ENCODE measurements at places on chromosomes 6 and 20.

DNA sequence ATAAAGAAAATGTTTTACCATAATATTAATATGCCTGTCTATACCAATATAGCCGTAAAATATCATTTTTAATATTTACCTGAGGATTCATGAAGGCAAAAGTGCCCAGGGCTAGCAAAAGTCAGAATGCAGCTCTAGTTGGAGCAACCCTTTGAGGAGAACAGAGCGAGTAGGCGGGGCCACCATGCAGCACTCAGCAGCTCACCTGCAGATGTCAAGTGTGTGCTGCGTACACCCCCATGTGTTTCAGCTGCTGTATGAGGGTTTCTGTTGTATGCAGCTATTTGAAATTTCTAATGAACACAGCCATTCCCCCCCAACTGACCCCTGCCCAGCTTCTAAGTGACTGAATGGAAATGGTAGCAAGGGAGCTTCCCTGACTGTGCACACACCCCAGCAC lies 508.0 kb downstream of the QKI start:
- no peak for DNase-seq

- DNase-seq: no peak
These were observed 63.3 kb downstream of the GNAS-AS1 start for GRCh38 chr20:58787211-58788005.

DNA sequence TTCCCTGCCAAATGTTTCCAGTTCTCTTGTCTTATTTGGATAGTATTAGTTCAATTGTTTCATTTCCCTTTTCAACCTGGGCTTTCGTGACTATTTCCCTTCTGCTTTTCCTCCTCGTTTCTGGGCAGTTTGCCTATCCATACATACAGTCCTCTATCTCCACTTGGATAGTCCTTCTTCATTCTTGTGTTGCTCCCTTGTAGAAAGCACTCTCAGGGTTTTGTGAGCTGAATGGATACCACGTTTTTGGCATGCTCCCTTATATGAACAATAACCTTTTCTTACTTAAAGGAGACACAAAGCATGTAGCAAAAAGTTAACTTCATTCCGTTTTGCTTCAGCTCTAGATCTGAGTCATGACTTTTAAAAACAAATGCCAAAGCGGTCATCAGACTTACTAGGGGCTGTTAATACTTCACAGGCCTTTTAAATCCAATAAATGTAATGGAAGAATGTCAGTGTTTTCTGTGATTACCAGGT lies 16.6 kb downstream of the CRYBG1 start:
- DNase-seq: no peak

- no peak for DNase-seq
These were observed 147.4 kb downstream of the HDGFL1 start for GRCh38 chr6:22716721-22717120.

GRCh38 chr20:32581839-32582658 lies 3.1 kb downstream of the NOL4L start:
- DNase-seq: no peak

DNA sequence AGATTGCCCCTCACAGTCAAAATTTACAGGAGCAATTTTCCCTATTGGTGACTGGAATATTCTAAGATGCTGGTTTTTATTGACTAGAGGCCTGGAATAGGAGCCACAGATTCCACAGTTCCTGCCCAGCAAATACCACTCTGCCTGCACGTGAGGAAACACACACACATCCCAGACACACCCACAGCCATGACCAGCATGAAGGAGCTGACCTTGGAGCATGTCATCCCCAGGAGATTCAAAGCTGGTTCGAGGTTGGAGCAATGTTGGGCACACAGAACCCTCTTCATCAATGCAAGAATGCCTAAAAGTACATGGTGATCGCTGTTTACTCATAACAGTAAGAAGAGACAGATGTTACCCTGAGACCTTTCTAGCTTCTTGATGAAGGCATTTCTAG lies 244.6 kb upstream of the FOXQ1 start:
- no peak for DNase-seq

- no peak for DNase-seq
These were observed 37.5 kb upstream of the IER3 start for GRCh38 chr6:30781743-30782424.

GRCh38 chr20:47220161-47220582 lies 136.3 kb downstream of the ZMYND8 start:
- DNase-seq: peak; percentile 11

DNA sequence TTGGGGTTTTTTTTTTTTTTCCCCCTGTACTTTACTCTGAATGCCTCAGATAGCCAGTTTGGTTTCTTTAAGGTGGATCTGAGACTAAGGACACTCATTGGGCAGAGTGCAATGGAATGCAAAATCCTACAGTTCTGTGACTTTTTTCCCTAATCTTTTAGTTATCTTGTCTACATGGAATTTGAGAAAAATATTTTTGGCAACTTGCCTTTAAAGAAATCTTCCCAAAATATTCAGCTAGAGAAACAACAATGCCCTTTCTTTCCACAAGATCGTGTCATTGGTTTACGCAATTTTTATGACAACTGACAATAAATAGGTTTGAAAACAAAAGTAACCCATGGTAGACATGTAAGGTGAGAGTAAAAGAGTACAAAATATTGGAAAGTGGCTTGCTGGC lies 171.7 kb upstream of the LAMP5 start:
- DNase-seq: no peak

GRCh38 chr6:51277474-51277873 lies 458.8 kb downstream of the TFAP2B start:
- no peak for DNase-seq

GRCh38 chr6:13711324-13711732 lies 307 bp downstream of the RANBP9 start:
- peak; percentile 55 for DNase-seq

- no peak for DNase-seq
These were observed 78.1 kb upstream of the TRAF3IP2 start for GRCh38 chr6:111683749-111684267.

GRCh38 chr6:152950240-152950639 lies 32.6 kb downstream of the FBXO5 start:
- DNase-seq: no peak

- no peak for DNase-seq
These were observed 70.6 kb upstream of the EYA4 start for GRCh38 chr6:133170602-133171001.

- no peak for DNase-seq
These were observed 201.2 kb upstream of the SHLD1 start for GRCh38 chr20:5548902-5549599.

DNA sequence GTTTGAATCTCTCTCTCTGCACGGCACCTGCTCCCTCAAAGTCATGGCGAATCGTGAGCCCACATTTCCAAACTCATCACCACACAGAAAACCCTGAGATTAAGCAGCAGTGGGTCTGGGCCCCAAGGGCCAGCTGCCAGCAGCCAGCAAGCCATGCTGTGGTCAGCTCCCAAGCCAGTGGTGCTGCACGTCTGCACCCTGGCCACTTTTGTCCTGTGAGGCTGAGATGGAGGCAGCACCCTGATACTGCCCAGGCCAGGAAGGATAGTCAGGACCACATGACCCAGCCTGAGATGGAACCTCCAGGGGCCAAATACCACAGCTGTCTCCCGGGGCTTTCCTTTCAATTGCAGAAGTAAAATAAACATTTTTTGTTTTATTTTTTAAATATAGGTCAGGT lies 93.9 kb downstream of the PRND start:
- no peak for DNase-seq

DNA sequence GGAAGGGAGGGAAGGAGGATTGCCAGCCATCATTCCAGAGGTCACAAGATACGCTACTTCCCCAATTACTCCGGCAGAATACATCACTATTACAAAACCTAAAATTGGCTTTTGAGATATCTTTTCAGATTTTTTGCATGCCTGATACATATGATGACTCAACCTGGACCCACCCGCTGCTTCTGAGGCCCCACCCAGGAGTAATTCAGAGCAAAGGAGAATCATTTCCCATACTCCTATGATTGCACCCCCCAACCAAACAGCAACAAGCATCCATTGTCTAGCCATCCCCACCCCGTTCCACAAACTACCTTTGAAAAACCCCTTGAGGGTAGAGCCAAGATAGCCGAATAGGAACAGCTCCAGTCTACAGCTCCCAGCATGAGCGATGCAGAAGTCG lies 163.5 kb upstream of the GJE1 start:
- DNase-seq: no peak

DNA sequence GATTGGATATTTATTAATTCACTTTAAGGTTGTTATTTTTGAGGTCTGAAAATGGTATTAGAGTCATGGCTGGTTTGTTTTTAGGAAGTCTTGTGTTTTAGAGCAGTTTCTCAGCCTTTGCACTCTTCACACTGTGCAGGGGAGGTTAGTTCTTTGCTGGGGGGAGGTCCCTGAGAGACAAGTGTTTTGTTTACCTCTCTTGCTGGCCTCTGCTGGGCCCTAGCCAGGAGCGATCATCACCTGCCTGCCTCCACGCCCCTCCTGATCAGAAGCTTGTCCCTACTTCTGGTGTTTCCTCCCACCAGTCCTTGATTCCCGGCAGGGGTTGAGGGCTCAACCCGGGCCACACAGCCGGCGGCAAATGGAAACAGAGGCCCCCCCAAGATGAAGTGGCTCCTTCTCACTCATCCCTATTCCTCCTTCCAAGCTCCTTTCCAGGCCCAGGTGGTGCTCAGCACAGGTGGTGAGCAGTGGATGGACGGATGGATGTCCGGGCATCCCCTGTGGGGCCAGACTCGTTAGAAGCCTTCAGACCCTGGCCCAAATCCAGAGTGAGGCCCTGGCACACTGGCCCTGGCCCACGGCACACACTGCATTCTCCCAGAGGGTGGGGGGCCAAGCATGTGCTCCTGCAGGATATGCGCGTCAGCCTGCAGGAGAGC lies 51.3 kb downstream of the GRM4 start:
- DNase-seq: no peak

- DNase-seq: no peak
These were observed 3.4 kb downstream of the TEAD3 start for GRCh38 chr6:35493307-35493983.

DNA sequence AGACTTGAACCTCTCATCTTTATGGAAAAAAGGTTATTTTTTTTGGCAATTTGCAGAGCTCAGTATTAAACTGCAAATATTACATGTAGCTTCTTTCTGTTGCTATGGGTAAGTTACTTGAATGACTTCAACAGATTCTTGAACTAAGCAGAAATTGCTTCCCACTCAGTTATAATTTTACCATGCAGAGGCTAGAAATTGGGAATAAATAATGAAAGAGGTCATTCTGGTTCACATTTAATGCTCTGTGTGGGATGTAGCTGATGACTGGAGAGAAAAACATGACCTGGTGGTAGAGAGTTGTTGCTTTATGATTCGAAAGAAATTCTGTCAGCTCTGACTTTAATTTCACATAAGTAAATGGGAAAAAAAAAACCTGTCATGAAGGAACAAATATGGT lies 16.8 kb upstream of the ADGB start:
- no peak for DNase-seq

DNA sequence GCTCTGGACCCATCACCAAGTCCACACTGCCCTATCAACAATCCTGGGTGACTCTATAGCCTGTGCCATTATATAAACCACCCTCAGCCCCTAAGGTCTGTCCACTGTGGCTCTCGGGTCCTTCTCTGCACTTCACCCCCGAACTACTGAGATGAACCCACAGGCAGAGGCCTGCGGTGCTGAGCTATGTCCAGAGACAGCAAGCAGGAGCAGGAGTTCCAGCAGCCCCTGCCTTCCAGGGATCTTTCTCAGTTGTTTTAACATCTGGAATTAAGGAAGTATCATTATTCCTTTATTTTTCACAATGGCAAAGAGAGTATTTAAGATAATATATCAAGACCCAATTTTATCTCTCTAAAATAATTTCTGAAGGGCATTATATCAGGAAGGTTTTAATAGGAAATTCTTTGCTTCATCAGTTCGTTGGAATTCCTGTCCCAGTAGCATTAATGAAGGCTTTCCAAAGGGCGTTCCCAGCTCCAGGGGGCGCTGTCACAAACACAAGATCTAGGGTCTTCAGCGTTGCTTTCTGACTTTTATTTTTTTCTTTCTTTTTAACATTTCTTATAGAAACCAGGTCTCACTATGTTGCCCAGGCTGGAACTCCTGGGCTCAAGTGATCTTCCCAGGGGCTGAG lies 27.3 kb downstream of the RRBP1 start:
- DNase-seq: no peak

- DNase-seq: no peak
These were observed 238.5 kb downstream of the GMPR start for GRCh38 chr6:16476861-16477260.

- DNase-seq: no peak
These were observed 406.9 kb upstream of the MAP3K7 start for GRCh38 chr6:90993770-90994169.

DNA sequence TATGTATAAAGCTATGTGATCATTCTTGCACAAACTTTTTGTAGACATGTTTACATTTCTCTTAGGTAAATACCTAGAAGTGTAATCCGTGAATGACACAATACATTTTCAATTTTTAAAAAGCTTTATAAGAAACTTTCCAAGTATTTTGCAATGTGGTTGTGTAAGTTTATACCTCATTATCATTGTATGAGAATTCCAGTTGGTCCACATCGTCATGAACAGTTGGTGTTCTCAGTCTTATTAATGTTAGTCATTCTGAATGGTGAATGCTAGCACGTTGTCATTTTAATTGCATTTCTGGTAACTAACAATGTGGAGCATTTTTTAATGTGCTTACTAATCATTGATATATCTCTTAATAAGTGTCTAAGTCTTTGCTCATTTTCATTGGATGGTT lies 116.5 kb upstream of the F13A1 start:
- no peak for DNase-seq

GRCh38 chr6:25454136-25454535 lies 175.0 kb downstream of the CARMIL1 start:
- DNase-seq: no peak

GRCh38 chr6:215335-216034 lies 76.8 kb upstream of the DUSP22 start:
- DNase-seq: no peak

- no peak for DNase-seq
These were observed 252.6 kb downstream of the DLL1 start for GRCh38 chr6:170038251-170038650.

GRCh38 chr20:16599257-16599656 lies 26.0 kb upstream of the KIF16B start:
- DNase-seq: no peak
